AML-193 (cell line): ENCODE measurements at places on chromosomes 13 and 19.

GRCh38 chr13:59259165-59260000 is 904.3 kb downstream of the DIAPH3 start:
- no peak for DNase-seq

GRCh38 chr13:113145911-113146598 is 12.4 kb upstream of the PROZ start:
- DNase-seq, result no peak

DNA sequence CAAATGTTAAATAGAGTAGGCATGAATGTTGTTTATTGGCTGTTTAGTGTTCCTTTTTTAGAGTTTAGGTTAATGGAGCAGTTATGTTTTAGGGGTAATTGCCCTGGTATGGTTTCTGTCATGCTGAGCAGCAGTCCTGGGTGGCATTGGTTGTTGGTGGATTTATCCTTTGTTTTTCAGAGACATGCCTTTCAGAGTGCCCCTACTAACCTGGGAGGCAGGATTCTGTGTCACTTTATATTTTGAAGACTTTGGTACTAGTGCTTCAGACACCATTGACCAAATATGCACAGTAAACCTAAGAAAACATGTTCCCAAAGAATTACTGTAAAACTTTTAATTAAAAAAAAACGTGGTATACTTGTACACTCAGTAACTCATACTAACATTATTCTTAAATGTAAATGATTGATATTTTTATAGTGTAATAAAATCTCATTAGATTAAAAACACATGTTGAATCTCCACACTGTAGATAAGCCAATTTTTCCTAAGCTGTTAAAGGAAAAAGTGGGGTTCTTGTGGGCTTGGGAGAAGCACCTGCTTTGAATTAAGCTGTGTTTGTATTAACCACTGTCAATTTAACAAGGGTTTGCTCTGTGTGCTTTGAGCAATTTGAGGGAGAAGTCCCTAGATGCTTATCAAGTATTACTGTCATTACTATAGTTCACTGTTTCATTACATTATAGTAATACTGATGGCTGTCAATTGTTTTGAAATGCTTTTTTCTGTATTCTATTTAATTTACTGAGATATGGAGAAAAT is 133.2 kb downstream of the LMO7 start:
- no peak for DNase-seq

DNA sequence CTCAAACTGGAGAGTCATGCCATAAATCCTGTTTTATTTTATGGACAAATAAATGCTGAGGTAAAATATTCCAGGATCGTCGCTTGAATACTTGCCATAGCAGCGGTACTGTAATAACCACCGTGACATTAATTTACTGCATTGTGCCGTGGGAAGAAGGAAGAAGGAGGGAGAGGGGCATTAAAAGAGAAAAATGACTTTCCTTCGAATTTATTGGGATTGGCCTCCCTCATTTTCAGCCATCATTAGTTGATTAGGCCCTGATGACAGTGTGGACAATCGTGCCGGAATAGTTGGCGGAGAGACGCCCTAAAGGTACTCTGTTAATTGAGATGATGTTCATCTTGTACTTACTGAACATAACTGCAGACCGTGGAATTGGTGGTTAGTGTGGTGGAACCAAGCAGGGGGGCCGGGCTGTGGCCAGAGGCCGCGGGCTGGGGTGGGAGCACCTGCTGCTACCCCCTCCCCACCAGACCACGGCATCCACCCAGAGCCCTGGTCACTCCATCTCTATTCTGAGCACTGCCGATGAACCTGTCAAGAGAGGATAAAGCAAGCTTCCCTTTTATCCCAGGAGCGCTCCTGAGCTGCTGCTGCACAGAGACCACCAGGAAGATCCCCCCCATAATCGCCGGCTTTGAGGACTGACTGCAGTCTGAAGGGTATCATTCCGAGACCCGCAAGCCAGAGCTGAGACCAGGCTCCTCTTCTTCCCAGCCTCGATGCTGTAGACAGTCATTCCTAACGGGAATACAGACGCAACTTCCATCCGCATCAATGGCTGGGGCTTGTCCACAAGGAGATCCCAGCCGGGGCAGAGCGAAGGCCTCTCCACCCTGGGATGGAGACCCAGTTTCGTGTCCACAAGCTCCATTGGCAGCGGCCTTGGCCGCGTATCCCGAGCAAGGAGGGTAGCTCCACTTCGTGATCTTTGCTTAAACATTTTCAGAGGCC is 168.3 kb upstream of the TSHZ3 start:
- DNase-seq, result no peak

DNA sequence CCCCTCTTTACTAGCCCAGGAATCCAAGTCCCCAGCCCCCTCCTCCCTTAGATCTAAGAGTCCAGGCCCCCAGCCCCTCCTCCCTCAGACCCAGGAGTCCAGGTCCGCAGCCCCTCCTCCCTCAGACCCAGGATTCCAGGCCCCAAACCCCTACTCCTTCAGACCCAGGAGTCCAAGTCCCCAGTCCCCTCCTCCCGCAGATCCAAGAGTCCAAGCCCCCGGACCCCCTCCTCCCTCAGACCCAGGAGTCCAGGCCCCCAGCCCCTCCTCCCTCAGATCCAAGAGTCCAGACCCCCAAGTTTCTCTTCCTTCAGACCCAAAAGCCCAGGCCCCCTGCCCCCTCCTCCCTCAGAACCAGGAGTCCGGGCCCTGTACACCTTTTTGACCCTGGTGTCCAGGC is 11.5 kb downstream of the SPACA6 start:
- no peak for DNase-seq
